ENCODE measurements at places on chromosomes 7 and 10.

DNA sequence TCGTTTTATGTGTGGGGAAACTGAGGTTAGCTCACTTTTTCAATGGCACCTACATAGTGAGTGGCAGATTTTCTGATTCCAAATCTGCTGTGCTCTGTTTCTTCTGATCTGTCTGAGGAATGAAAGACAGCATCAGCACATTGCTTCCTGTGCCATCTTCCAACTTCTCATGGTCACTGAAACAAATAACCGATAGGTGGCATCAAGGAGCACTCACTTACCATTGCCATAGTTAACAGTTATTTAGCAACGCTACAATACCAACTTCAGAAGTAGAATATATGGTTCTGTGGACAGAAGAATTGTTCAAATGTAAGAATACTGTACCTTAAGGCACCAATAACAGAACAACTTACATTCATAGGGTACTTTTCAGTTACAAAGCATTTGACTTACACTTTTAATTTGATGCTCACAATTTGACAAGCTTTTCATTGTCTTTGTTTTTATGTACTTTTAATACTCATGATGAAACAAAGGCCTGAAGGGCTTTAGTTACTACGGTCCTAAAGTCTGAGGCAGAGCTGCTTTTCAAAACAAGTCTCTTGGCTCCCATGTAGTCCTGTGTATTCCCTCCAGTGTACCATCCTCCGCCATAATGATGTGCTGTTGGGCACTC, 228.9 kb upstream of the TCF7L2 start:
- no peak for DNase-seq

- DNase-seq, result no peak
Measured at GRCh38 chr10:114542373-114542772, 115.7 kb downstream of the ABLIM1 start.

DNA sequence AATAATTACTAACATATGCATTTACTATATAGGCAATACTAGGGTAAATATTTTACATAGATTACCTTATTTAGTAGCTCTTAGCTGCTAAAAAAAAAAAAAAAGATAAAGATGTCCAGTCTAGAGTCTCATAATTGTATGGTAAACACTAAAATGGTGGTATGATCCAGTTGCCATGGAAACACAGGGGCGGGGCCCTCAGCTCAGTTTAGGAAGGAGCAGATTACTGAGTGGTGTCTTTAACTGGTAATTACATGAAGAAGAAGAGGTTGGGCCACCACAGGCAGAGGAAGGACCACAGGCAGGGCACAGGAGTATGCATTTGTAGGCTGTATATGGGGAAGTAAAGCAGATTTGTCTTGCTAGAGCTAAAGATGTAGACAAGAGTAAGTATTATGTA, 43.7 kb downstream of the ITGB8 start:
- DNase-seq, result no peak

GRCh38 chr7:32051128-32051527, 19.1 kb downstream of the PDE1C start:
- no peak for DNase-seq

- DNase-seq, result no peak
Measured at GRCh38 chr7:82029236-82029913, 259.5 kb upstream of the HGF start.

DNA sequence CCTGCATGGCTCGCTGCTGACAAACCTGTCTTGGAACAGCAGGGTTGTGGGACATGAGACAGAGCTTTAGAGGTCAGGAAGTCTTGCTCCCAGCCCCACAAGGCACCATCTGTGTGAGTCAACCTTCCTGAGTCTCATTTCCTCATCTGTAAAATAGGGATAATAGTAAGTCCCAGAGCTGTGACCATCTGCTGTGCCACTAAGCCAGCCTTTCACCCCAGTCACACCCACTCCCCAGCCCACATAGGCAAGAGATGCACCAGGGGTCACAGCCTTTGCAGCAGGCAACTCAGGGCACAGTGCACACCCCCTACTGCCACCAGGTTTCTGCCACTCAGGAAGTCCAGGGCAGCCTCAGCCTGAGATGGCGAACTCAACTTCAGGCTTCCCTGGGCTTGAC, 29.4 kb upstream of the CDH23 start:
- no peak for DNase-seq

- no peak for DNase-seq
Measured at GRCh38 chr10:14926061-14926470, 27.8 kb downstream of the DCLRE1C start.

DNA sequence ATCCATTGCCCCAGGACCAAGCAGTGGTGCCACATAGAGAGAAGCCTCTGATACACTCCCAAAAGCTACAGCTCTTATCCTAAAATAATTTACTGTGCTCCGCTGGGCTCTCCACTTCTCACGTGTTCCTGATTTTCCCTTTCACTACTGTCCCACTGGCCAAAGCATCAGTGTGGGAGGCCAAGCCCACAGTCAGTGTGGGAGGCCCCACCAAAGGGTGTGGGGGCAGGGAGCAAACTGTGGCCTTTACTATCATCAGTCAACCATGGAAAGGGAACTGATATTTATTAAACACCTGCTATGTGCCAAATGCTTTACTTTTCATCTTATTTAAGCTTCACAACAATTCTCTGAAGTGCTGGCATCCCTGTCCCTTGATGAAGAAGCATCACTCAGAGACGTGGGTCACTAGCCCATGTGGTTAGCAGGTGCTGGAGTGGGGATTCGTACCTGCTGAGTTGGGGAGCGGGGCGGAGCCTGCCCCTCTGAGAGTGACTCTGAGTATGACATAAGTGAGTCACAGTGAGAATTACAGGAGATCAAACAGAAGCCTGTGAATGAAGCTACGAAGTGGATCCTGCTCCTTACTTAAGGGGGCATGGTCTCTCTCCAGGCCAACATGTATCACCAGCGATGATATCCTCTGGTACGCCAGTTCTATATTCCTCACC, 50.4 kb downstream of the PYROXD2 start:
- no peak for DNase-seq

GRCh38 chr7:127715901-127716300, 63.9 kb downstream of the SND1 start:
- DNase-seq, result no peak

DNA sequence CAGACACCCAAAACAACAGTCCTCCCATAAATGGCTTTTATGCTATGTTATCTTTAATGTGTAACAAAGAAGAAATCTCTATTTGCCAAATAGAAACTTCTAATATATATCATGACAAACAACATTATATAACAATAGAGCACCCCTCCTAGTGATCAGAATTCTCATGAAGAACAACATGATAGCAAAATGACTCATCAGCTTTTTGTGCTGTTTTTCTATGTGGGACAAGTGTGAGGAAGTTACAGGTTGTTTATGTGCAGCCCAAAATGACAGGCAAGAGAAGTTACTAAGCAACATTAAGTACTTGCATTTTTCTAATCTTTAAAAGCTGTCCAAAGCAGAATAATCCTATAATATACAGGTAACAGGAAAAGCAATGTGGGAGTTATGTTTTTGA, 7.7 kb downstream of the DGKB start:
- DNase-seq, result no peak

GRCh38 chr10:22319980-22320558, 830 bp upstream of the BMI1 start:
- no peak for DNase-seq

DNA sequence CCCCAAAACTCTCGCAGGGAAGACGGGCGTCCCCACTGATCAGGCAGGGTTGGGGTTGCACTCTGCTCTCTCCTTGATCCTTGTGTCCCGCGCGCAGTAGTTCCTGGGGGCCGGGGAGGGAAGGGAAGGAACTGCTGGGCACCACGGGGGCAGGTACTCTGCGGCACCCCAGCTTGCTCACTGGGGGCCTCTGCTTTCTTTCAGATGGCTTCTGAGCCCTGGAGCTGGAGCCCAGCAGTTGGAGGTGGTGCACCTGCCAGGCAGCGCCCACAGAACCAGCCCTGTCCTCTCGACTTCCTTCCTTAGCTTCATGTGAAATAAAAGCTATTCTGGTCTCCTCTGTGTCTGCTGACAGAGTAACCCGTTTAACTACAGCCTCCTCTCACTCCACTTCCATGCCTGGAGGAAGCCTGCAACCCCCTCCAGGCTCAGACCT, 12.2 kb downstream of the PLAC9 start:
- DNase-seq, result no peak

DNA sequence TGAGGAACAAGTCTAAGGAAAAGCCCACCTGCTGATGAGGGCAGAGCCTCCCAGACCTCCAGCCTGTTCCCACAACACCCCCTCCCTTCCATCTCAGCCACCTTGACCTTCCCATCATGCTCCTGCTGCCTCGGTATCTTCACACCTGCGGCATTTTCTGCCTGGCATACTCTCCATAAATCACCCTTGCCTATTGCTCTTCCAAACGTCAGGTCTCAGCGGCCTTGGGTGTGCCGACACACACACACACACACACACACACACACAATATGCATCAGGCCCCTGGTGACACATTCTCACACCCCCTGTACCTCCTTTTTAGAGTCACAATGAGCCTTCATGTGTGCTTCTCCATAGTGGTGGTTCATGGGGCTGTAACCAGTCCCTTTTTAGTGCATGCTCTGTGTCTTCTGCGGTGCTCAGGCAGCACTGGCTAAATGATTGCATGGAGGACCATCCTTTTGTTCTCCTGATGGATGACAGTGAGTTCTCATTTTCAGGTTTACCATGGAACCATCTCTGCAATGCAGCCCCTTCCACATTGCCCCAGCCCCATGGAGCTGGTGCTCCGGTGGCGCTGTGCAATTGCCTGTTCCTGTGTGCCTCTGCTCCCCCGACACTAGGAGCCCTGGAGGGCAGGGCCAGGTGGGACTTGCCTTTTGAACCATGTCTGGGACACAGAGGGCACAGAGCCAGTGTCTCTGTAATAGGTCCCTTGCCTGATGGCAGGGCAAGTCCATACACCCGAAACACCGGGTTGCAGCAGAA, 4.5 kb downstream of the ADIRF start:
- no peak for DNase-seq

DNA sequence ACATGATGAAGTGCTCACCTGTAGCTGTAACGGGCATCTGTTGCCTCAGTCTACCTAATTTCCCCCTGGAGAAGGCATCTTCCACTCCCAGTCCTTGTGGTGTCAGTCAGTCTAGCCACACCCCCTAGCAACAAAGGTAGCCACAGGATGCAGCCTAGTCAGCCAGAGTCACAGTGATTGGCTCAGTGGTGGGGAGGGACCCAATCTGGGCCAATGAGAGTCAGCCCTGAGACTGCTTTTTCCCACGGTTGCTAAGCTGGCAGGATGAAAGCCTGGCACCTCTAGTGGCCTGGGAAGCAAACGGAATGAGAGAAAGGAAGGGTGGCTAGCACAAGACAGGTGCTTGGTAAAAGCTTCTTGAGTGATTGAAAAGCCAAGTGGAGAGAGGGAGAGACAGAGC, 118.6 kb downstream of the SH3PXD2A start:
- peak; percentile 26 for DNase-seq

GRCh38 chr10:44397476-44398225, 12.8 kb upstream of the CXCL12 start:
- DNase-seq, result no peak

DNA sequence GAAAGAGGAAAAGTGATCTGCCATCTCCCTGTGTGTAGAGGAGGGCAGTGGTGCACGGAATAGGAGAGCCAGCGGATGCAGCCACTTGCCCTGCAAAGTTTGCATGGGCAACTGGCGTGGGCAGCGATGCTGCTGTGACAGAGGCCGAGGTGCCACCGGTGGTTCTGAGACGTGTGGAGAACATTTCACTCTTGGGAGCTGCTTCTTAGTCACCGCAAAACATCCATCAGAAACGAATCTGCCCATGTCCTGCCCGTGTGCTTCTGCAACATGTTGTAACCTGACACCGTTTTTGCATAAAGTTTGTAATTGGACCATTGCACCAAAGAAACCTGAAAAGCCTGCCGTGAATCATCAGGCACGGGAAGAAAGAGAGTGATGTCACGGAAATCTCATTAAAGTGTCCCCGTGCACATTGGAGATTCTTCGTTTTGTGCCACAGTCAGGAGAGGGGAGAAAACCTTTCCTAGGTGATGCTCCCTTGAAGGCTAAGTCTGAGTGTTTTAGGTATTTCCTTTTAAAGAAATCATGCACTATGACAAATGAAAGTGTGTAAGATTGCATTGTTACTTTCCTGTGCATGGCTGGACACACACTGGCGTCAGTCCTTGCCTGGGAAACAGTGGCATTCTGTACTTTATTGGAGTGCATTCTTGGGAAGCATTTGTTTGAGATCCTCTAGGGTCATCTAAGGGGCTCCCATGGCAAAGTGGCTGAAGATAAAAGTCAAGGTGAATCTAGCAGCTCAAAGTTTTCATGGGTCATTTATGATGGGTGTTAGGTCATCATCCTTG, 302.6 kb downstream of the KLF6 start:
- DNase-seq, result peak; percentile 2

DNA sequence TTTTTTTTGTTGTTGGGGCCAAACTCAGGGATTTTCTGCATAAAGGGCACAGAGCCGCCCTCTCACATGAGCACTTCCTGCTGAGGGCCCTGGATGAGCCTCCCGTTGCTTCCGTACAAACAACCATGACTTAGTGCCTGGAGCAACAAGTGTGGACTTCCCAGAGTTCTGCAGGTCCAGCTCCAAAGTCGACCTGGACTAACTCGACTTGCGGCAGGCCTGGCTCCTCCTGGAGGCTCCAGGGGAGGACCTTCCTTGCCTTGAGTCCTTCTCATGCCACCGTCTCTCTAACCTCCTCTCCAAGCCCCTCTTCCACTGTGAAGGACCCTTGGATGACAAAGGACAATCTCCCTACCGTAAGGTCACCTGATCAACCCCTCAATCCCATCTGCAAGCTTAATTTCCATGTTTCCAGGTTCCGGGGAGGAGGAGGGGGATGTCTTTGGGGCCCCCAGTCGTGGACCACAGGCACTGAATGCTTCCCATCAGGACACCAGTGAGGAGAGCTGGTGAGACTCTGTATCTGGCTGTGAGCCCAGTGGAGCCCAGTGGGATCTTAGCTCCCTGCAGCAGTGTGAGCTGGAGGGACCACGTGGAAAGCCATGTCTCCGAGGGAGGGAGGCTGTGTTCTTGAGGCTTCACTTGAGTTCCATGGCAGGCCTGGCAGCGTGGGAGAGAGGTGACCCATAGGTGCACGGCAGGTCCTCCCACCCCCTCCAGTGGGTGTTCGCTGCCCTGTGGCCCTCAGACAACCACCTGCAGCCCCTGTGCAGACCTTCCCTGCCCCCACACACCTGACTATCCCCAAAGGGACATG, 199.5 kb upstream of the PPP2R2D start:
- no peak for DNase-seq
